Hepatic stellate cell (primary cell): ENCODE measurements at places on chromosomes 11 and 22.

DNA sequence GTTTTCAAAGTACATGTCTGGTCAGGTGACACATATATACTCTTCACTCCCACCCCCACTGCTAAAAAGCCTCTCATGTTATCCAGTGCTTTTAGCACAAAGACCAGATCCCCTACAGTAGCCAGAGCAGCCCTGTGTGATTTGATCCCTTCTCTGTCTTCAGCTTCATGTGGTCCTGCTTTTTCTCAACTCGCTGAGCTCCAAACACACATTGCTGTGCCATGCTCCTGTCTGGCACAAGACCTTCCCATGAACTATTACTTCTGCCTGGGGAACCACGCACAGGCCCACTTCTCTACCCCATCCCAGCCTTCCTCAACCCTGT lies 127.1 kb downstream of the RASSF10 start:
- DNase-seq = no peak

DNA sequence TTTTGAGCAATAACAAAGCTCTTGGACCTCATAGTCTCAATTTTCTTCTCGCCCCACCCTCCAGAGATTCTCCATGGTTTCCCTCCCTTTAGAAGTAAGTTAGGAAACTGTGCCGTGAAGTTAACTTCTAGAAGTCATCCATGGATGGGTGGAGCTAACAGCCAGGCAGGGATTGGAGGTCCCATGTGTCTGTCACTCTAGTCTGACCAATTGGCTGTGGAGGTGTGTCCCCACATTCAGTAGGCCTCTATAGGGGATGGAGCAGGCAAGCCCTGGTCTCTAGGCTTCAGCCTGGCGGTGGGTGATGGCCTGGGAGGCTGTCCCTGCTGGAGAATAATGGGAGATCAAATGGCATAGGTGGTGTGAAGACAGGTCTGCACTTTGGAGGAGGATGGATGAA lies 50.7 kb downstream of the TP53I11 start:
- DNase-seq = peak; percentile 68

DNA sequence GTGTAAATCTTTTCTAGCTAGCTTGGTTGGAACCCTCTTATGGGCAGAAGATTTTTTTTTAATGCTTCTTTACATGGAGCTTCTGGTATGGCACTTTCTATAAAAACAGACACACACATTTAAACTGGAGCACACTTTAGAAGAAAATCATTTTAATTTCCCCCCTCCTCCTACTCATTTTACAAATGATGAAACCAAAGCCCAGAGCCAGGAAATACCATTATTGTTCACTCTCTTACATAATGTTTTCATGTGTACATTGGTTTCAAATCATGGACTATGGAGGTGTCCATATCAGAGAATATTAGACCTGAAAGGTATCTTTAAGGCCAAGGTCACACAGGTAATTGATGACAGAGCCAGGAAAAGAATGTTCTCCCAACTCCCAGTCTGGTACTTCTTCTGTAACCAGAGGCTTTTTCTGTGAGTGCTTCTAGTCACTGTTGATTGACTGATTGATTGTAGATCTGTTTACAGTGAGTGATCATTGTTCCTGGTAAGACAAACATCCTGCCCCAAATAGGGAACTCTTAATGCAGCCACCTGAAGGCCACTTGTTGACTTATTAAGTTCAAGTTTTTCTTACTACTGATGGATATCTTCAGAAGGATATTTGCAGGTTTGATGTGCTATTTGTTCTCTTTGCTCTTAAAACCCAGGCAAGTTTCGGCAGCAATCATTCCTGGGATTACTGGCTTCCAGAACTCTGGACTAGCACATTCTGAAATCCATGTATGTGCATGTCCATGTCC lies 26.8 kb upstream of the ME3 start:
- no peak for DNase-seq

DNA sequence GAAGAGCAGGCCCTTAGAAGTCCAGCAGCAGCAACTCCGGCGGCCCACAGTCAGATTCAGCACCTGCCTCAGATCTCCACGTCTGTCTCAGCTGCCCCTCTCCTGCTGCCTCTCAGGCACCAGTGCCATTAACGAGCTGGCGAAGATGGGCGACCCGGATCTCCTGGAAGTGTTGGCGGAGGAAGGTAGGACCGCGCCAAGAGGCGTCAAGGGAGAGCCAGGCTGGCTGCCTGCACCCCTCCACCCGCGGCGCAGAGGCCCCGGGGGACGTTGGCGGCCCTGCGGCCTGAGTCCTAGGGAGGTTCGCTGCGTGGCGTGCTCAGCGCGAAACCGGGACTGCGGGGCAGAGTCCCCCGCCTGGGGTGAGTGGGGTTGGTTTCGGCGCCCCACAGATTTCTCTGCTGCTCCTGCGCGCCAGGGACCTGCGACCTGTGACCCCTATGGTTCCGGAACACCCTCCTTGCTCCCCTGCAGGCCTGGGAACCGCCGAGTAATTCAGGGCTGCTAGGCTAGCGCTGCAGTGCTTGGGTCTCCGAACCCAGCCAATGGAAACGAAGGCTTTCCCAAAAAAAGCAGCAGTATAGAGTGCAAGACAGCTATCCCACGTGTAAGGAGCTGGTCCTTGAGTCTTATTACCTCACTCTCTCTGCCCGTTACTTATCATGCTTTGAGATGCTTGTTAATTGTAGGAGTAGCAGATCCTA lies 615 bp downstream of the ANO5 start:
- no peak for DNase-seq

GRCh38 chr22:17914474-17914873 lies 109.9 kb downstream of the MICAL3 start:
- no peak for DNase-seq

GRCh38 chr11:57335023-57335342 lies 709 bp downstream of the SSRP1 start:
- no peak for DNase-seq

GRCh38 chr11:43212279-43212678 lies 99.5 kb upstream of the API5 start:
- no peak for DNase-seq

DNA sequence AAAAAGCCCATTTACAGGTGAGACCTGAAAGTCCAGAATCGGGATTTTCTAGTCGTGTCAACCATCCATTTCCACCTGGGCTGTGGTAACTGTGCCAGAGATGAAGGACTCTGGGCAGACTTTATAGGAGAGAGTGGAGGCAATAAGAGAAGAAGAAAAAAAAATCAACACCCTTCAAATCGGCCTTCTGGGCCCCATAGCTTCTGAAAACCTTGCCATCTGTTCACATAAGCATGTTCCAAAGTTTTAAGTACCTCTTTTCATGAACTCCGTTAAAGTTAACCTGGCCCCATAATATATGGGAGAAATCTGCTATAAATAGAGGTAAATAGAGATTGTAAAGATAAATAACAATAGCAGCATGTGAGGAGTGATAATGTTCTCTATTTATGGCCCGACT lies 470.5 kb downstream of the MIAT start:
- DNase-seq = no peak

DNA sequence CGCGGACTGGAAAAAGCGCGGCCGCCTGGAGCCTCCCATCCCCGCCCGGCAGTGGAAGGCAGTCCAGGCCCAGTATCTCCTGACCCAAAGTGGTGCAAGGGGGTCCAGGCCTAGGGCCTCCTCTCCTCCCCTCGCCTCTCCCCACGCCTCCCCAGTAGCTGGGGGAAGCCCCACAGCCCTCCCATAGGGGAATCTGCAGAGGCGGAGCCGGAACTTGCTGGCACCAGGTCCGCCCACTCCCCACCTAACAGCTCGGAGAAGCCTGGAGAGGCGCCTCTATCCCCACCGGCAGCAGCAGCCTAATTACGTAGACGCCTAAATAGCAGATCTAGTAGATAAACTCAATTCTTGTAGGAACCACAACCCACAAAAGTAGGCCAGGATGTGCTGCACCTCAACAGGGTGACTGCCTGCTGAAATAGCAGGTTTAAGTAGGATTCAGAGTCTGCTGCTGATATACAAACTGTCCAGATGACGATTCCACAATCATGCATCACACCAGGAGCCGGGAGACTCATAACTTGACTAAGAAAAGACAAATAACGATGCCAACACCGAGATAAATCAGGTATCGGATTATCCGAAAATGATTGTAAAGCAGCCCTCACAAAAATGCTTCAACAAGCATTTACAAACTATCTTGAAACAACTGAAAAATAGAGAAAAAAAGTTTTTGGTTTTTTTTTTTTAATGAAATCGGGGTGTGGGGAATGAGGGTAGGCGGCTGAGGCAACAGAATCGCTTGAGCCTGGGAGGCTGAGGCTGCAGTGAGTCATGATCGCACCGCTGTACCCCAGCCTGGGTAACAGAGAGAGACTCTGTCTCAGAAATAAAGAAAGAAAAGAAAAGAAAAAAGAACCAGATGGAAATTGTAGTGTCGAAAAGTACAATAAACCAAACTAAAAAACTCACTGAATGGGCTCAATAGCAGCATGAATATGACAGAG lies 11.4 kb upstream of the BRD1 start:
- DNase-seq = no peak

DNA sequence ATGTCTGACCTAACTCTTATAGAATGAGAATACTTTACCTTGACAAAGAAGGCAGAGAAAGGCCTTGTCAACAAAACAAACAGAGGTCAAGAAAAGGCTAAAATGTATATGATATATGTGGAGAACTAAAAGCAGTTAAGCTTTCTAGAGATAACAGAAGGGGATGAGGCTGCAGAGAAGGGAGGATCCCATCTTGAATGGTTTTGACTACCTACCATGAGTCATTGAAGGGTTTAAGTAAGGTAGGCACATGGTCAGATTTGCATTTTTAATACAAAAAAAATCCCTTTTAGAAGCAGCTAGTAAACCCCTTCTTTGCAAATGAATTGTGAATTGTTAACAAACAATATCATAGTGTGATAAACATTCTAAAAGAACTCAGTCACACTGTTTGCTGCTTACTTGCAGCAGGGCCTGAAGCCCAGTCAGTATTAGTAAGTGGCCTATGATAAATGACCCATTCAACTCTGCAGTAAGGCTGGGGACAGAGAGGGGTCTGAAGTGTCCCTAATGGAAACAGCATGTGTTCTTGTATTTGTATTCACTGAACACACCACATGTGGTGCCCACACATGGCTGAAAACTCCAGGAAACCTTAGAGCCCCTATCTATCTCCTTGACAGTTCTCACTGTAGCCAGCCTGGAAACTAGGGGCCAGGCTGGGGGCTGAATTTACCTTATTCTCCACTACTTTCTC lies 328.8 kb upstream of the PITPNB start:
- no peak for DNase-seq

DNA sequence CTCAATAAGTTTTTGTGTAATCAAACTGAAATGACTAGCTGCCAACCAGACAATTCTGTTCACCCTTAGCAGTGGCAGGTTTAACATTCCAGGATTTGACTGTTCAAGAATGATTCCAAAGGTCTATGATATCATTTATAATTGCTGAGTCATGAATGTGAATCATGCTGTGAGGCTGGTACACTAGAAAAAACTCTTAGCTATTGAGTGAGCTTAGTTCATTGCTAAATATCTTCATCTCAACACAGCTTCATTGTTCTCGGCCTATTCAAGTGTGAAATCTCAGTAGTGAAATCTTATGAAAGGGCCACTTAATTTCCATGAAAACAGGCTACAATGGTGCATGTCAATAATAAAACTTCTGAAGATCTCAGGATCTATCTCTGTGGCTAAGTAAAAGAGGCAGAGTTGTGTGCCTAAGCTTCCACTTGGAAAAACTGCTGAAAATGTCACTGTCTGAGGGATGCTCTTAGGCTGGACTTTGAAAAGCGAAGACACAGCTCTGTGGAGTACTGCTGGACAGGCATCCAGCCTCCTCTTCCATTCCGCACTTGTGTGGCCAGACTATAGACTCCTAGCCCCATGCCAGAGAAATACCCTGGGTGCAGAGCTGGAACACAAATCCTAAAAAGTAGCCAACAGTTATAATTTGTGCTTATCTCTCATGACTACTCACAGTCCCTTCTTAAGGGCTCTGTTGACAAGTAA lies 12.8 kb downstream of the AQP11 start:
- peak; percentile 58 for DNase-seq

GRCh38 chr22:48574776-48575617 lies 1252.7 kb downstream of the BRD1 start:
- no peak for DNase-seq

DNA sequence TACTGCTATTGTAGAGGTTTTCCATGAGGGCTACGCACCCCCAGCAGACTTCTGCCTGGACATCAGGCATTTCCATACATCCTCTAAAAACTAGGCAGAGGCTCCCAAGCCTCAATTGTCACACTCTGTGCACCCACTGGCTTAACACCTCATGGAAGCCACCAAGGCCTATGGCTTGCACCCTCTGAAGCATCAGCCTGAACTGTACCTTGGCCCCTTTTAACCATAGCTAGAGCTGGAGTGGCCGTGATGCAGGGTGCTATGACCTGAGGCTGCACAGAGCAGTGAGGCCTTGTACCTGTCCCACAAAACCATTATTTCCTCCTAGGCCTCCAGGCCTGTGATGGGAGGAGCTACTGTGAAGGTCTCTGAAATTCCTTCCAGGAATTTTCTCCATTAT lies 33.9 kb downstream of the AAMDC start:
- no peak for DNase-seq

DNA sequence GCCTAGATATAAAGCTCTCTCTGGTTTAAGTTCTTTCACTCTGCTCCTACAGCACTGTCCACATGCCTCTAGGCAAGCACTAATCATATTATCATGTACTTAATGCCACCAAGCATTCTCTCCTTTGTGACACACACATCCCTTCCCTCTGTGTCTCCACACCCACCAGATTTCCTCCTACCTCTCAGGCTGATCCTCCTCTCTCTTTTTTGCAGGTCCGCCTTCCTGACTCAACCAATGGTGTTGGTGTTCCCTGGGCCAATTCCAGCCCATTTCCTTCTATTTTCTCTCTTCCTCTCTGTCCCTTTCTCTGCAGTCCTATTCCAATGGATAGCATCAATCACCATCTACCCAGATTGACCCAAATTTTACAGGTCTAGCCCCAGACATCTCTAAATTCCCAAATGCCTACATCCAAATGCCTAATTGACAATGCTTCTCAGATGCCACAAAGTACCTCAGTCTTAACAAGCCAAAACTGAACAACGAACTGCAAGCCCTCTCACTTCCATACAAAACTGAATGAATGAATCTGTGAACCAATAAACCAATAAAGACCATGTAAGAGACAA lies 504 bp upstream of the ZNF215 start:
- peak; percentile 10 for DNase-seq

GRCh38 chr22:39300186-39300830 lies 19.1 kb downstream of the RPL3 start:
- peak; percentile 37 for DNase-seq

DNA sequence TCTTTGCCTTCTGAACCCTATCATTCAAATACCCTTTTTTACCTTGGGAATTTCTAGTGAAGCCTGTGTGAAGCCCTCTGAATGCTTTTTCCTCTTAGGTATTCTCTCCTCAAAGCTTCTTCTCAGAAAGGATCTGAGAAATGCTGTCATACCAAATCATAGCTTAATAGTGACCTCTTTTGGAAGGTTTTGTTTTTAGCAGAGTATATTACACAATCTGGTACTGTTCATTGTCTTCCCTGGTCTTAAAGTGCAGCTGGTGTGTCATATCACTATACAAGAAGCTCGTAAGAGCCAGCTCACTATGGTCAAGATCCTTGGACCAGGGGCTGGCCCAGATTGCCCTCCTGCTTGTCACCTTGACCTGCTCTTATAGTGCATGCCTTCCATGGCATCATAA lies 204.4 kb upstream of the ANO5 start:
- DNase-seq = no peak
